ENCODE measurements at places on chromosomes 5 and 9.

- DNase-seq, result no peak
Measured at GRCh38 chr5:96984506-96985192, 48.8 kb downstream of the LNPEP start.

GRCh38 chr9:72363236-72363635, 1.8 kb downstream of the ZFAND5 start:
- DNase-seq, result no peak

GRCh38 chr9:7242126-7242525, 484.4 kb downstream of the KDM4C start:
- DNase-seq, result no peak

DNA sequence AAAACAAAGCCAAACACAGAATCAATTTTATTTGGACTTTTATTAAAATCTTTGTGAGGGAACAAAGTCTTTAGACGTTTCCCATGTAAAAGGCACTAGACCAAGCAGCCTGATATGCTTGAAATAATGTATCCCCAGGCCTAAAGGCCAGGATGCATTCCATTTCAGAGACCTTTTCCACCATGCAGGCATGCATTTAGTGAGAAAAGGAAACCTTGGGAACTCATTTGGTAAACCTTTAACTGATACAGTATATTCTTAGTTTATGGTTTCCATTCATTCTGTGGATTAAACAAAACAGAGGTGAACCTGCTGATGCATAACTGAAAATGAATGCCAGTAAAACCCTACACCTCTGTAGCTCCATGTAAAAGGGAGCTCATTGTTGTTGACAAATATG, 600.0 kb downstream of the NR2F1-AS1 start:
- no peak for DNase-seq

DNA sequence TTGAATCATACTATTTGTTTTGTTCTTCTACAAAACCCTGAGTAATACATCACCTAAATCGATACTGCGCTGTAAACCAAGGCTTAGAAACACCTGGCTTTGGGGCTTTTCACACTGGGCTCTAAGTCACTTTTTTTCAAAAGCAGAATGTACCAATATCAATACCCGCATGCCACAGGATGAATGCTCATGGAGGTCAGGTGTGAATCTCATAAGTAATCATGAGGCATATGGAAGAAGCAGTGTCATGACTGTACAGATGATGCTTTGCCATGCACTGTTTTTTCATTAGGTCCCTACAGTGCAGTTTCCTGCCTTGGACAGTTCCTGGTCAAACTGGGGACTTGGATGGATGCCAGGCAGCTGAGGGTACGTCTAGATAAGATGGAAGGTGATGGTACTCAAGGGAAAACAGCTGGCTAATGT, 49.0 kb upstream of the ATG10 start:
- no peak for DNase-seq

- no peak for DNase-seq
Measured at GRCh38 chr5:56801256-56801655, 14.1 kb upstream of the MAP3K1 start.

DNA sequence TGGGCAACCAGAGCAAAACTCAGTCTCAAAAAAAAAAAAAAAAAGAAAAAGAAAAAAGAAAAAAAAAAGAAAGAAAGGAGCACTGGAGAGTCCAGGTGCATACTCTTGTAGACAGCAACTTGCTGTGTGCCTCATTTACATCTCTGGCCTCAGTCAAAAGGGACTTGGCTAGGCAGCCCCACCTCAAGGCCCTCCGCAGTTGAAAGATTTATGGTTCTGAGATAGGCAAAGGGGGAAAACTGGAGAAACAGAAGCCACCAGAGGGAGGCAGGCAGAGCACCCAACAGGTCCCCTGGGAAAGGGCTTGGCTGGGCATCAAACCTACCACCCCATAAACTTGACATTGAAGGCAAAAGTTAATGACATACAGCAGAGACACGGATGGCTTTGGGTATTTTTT, 6.1 kb downstream of the ORM2 start:
- DNase-seq, result no peak

All from GM13976 (cell line).